ENCODE measurements at places on chromosomes 6 and 20.

DNA sequence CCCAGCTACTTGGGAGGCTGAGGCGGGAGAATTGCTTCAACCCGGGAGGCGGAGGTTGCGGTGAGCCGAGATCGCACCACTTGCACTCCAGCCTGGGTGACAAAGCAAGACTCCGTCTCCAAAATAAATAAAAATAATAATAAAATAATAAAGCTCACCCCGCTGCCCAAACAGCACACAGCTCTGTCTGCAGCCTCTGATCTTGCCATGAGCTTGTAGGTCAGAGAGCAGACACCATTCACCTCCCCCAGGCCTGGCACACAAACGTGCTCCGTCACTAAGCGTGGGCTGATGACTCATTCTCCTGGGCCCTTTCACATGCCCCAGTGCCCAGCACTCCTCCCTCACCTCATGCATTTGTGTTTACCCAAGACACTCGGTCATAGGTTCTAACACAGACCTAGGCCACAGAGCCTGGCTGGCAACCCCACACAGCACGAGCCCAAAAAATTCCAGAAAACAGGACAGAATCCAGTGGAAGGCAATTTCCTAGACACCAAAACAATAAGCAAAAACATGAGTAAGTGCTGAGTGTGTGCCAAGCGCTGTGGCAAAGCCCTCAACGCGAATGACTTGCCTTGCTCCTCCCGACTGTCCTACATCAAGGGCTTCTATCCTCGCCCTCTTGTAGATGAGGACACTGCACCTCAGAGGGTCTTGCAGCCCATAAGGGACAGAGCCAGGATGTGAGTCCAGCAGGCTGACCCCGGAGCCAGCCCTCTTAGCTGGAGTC lies 18.0 kb downstream of the ATP9A start:
- DNase-seq: peak; percentile 100

DNA sequence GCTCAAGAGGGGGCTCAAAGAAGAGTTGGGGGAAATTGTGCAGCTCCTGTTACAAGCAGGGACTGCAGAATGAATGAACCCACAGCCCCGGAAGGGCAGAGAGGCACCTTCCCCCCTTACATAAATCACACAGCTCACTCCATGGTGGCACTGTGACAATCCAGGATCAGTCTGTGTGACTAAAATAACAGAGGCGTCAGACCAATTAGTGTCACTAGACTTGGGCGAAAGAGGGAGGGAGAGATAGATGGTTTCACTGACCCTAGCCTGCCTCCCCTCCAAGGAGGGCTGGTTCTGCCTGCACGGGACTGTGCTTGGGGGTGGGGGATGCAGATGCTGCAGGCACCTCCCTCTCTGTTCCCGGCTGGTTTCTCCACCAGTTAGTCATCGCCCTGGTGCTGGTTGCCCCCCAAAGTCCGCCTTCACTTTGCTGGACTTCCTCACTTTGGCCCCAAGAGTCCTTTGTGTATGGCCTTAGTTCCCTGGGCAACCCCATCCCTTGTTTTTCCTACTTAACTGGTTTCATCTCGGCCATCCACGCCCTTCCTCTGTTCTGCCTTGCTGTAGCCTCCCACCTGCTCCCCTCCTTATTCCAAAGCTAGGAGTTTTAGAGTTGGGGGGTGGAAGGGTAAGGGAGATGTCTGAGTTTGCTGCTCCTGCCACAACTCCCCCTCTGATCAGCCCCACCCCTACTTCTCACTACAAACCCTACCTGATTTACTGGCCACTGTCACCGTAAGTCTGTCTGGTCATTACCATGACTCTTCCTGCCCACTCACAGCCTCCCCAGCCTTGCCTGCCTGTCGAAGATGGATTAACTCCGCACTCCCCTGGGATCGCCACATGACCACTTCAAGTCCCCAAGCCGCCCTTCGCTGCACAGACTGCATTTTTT lies 17.7 kb downstream of the CCDC167 start:
- no peak for DNase-seq

DNA sequence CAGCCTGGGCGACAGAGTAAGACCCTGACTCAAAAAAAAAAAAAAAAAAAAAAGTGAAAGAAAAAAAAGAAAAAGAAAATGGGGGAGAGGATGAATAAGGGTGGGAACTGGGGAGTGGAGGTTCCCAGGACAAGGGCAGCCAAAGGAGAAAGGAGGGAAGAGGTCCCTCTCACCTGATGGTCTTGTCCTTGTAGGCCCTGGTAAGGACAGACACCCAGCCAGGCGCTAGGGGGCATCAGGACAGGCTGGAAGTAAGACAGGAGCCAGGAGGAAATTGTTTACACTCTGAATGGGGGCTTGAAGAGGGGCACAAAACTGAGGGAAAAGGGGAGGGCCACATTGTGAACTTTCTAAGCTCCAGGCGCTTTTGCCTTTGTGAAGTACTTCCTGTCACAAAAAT lies 2.3 kb upstream of the ALDH5A1 start:
- DNase-seq: no peak

GRCh38 chr6:116100419-116101301 lies at the start of gene NT5DC1:
TSS of gene NT5DC1 (plus strand) at chr6:116100853. CDS start at chr6:116100931, 78 bp downstream.
- DNase-seq: peak; percentile 54

DNA sequence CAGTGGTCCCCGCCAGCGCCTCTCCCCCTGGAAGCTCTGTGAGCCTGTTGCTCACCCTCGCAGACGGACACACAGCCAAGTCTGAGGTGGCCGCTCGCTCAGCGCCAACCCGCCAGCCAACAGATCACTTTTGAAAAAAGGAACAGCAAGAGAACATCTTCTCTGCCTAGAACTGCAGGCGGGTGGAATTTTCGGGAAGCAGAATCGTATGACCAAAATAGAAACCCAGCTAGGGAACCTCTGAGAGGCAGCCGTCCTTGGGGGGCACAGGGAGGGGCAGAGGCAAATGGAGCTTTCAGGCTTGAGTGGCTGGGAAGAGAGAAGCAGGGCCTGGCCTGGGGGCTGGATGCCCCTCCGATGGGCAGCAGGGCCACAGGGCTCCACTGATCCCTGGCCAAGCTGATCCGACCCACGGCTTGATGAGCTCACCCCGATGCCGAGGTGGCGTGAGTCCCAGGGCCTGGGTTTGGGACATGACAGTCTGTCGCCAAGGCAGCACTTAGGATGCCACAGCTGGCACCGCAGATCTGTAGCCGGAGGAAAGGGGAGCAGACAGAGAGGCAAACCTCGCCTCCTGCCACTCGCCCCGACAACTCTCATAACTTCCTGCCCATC lies 9.8 kb downstream of the NFATC2 start:
- no peak for DNase-seq

- DNase-seq: no peak
Measured at GRCh38 chr6:169906688-169907418, 155.4 kb downstream of the ERMARD start.

DNA sequence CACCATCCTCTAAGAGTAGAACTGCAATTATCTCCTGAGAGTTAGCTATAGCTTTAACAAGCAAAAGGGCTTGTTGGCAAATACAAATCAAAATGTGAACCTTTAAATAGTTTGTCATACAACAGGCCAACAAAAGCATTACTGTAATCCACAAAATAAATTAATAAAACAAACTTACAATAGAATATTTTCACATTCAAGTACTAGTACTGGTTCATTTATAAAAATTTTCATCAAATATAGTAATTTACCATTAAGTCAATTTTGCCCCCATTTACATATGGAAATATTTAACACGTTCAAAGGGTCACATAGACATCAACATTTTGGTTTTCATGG lies 9.4 kb downstream of the RBM39 start:
- DNase-seq: no peak

GRCh38 chr6:21846541-21847451 lies 253.2 kb downstream of the SOX4 start:
- DNase-seq: peak; percentile 73

GRCh38 chr6:140850438-140850837 lies 1282.3 kb upstream of the GJE1 start:
- DNase-seq: peak; percentile 28

GRCh38 chr6:14243597-14243996 lies 126.0 kb downstream of the CD83 start:
- DNase-seq: no peak

- DNase-seq: no peak
Measured at GRCh38 chr6:499617-500016, 108.1 kb downstream of the IRF4 start.

- DNase-seq: no peak
Measured at GRCh38 chr6:7636151-7636550, 46.2 kb downstream of the SNRNP48 start.

DNA sequence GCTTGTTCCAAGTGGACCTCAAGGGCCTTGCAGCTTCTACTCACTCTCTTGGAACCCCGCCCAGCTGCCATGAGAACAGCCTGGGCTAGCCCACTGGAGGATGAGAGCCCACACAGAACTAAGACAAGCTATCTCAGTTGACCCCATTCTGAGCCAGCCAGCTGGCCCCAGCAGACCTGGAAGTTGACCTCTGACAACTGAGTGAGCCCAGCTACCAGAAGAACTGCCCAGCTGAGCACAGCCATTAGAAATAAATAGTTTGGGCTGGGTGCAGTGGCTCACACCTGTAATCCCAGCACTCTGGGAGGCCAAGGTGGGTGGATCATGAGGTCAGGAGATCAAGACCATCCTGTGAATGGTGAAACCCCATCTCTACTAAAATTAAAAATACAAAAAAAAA lies 37.1 kb downstream of the SNX5 start:
- DNase-seq: no peak

DNA sequence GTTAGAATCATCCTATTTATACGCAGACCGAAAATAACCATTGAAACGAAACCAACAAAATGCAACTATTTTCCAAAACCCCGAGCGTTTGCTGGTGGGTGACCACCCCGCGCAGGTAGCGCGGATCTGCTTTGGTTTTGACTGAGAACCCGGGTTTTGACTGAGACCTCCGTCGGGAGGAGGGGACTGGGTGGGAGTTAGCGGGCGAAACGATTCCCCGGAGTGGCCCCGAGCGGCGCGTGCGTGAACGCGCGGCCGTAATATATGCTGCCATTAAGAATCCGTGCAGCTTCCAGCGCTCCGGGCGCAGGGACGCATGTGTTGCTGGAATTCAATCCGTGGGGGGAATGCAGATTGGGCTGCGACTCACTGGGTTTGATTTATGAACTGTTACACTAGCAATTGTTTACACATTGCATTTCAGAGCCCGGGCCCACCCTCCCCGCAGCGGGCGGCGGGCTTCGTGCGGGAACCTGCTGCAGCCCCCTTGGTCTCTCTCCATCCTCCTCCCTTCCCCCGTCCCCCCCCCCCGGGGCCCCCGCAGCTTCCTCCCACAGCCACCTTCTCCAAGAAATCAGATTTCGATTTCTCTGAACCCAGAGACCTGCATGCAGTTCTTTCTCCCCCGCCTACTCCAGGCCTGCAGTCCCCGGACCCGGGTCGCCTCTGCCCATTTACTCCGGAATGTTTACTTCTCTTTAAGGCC lies 9.9 kb downstream of the NRN1 start:
- no peak for DNase-seq

DNA sequence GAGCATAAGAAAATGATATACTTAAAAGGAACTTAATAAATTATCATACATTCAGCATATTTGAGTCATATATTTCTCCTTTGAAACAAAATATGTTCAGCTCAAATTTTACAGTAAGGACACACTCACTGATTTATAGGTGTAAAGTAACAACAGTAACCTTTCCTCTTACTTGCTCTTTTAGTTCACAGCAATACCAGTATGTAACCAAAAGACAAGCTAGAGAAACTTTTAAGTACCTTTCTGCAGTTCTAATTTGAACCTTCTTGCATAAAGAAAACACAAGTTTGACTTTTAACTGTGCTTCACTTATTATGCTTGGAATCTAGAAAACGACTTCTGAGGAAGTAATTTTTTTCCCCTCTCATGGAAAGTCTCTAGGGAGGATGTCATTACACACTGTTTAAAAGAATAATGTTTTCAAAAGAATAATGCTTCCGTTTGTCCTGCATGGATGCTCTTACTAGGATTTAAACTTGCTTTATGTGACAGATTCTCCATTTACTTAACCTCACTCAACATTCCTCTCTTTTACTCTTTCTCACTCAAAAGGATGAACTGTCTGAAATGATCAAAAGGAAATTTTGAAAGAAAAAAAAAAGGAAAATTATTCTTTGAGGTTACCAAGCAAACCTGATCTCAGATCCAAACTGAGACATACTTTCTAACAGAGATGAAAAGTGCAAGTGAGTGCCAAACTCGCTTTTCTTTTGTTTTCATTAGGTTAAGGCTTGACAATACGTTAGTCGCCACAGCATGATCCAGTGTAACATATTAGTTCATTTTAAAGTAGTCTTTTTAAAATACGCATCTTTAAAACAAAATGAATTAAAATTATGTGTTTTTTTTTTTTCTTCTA lies 22.4 kb upstream of the CALHM6 start:
- DNase-seq: no peak

- no peak for DNase-seq
Measured at GRCh38 chr20:61704661-61705060, 361.0 kb downstream of the TAF4 start.

- no peak for DNase-seq
Measured at GRCh38 chr6:34223381-34223955, 13.2 kb upstream of the HMGA1 start.

GRCh38 chr6:89784838-89785237 lies 34.8 kb downstream of the MDN1 start:
- DNase-seq: no peak

GRCh38 chr6:150651808-150652470 lies 52.3 kb downstream of the PLEKHG1 start:
- no peak for DNase-seq

DNA sequence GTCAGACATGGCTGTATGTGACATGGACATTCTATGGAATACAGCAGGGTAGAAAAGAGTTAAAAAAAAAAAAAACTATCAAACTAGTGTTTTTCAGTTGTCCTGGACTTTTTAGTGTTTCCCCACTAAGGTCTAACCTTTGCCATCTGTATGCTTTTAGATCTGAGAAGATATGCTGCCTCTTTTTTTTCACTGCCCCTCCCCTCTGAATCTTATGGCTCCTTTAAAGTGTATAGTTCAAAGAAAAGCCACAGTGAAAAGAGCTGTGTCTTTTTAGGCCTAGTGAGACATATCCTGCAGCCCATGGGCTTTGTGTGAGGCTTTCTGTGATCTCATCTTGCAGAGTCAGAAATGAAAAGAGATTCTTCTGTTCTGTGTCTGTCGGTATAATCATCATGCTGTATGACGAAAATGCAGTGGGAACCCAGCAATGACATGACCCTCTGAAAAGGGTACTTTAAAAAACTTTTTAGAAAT lies 29.3 kb downstream of the ADGRG6 start:
- no peak for DNase-seq
